Germinal center (tissue), 1 donor: ENCODE measurements at places on chromosomes 7 and 10.

GRCh38 chr10:110216240-110216639 lies 8.8 kb downstream of the MXI1 start:
- DNase-seq = no peak

DNA sequence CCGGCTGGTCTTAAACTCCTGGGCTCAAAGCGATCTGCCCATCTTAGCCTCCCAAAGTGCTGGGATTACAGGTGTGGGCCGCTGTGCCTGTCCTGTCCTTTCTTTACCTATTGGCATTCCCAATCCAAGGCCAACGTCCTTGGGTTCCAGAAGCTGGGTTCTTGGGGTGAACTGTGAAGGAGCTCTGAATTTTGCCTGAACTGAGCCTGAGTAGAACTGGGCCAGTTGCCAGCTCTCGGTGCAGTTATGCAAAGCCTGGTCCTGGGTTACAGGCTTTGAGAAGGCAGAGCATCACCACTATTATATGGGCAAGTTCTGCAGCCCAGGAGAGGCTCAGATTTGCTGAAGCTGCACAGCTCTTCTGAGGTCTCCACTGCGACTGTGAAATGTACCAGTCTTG lies 24.6 kb upstream of the SH2D4B start:
- DNase-seq = no peak

GRCh38 chr10:69412232-69412790 lies 4.4 kb downstream of the TACR2 start:
- no peak for DNase-seq

DNA sequence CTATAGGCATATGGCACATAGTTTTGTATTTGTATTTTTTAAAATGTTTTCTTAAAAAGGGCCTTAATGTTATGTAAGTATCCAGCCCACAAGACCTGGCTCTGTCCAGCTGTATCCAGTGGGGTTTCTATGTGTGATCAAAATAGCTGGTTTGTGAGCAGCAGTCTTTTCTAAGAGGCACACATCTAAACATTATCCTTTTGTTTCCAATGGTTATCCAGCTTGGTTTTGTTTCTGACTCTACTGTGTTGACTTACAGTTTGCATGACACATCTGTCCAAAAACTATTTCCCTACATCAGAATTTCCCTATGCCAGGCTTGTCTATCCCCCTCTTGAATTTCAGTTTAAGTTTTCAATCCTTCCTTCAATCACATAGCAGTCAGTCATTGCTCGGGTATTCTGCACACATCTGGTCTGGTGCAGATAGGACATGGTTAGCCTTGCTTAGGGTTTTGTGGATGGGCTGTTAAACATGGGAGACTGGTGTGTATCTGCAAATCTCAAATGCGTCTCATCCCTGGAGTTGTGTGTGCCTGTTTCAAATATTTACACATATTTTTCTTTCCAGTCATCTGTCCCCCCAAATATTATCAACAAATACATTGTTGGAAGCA lies 104.2 kb downstream of the SAMD9 start:
- no peak for DNase-seq

DNA sequence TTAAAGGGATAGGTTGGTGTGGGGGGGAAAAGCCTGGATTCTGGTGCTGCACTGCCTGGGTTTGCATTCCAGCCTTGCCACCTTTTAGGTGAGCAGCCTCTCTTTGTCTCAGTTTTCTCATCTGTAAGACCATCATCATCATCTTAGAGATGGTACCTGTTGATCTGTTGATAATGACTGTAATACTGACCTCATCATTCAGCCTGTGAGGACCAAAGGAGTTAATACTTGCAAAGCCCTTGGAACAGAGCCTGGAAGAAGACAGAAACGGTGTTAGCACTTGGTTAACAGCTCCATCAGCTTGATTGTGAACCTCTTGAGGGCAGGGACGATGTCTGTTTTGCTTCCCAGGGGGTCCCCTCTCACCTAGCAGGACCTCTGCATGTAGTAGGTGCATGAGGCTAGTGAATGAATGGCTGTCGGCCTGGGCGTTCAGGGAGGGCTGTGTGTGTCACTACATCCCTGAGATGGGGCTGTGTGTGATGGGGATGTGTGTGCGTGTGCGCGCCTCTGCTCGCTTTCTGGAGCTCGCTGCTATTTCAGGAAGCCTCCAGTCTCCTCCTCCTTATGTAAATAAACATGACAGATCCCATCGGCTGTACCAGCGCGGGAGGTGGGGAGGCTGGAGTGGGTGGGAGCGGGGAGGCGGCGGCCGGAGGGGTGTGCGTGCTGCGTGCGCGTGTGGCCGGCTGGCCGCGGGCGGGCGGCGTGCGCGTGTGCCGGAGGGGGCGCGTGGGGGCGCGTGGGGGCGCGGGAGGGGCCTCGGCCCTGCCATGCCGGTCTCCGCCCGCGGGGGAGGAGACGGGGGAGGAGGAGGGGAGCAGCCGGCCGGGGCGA lies 61.2 kb downstream of the NEURL1 start:
- no peak for DNase-seq

DNA sequence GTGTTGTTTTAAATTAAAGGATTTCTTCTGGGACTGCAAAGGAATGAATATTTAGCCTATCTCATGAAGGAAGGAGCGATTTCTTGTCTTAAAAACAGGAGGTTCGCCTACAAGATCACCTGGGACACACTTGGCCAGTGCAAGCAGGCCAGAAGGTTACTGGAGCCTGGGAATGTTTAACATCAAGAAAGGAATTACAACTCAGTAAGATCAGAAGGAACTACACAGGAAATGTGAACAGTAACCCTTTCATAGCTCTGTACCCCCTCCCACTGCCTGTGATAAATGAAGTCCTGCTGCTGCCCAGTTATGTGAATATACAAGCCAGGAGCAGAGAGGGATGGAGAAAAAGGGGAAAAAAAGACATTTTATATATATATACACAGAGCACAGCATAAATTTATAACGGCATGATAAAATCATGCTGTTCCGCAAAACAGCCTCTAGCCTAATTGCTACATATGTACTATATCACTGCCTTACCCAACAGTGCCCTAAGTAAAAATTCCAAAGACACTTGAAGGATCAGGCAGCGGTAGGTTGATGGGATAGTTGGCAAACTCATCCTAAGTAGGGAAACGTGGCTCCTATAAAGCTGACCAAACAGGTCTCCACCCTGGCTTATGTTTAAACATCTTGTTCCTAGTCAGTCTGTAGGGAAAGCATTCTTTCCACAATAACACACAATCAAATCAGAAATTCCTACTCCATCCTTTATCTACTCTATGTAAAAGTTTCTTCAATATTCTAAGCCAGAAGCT lies 63.8 kb downstream of the ZNF438 start:
- DNase-seq = no peak

- no peak for DNase-seq
Observed at GRCh38 chr10:56722912-56723311, 361.9 kb upstream of the ZWINT start.

DNA sequence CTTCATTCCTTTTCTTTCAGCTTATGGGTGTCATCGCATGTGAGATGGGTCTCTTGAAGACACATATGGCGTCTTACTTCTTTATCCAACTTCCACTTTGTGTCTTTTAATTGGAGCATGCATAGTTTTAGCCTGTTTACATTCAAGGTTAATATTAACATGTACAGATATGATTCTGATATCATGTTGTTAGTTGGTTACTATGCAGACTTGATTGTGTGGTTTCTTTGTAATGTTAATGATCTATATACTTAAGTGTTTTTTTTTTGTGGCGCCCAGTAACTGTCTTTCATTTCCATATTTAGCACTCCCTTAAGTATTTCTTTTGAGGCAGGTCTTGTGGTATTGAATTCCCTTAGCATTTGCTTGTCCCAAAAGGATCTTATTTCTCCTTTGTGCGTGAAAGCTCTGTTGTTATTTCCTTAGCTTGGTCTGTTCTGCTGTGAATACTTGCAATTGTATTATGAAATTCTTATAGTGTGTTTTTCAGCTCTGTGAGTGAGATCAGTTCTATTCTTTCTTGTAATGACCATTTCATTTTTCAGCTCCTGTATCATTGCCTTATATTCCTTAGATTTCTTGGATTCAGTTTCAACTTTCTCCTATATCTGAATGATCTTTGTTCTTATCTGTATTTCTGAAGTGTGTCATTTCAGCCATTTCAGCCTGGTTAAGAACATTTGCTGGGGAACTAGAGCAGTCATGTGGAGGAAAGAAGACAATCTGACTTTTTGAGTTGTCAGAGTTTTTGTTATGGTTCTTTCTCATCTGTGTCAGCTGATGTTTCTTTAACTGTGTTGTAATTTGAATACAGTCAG lies 88.4 kb downstream of the ABCA13 start:
- no peak for DNase-seq

DNA sequence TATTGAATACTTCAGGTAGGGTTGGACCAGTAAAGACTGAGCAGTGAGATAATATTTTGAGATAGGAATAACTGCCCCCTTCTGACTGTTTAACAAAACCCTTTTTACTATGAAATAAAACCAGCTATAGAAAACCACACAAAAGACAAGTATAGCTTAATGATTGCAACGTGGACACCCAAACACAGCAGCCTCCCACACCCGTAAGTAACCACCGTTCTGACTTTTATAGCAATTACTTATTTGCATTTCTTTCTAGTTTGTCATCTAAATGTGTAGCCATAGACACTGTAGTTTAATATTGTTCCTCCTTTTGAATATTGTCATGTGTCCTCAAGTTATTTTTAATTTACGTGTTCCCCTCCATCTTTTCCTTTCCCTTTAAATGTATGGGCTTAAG lies 42.9 kb upstream of the SYPL1 start:
- DNase-seq = peak; percentile 56

- DNase-seq = no peak
Observed at GRCh38 chr7:115352375-115352774, 430.5 kb downstream of the MDFIC start.

DNA sequence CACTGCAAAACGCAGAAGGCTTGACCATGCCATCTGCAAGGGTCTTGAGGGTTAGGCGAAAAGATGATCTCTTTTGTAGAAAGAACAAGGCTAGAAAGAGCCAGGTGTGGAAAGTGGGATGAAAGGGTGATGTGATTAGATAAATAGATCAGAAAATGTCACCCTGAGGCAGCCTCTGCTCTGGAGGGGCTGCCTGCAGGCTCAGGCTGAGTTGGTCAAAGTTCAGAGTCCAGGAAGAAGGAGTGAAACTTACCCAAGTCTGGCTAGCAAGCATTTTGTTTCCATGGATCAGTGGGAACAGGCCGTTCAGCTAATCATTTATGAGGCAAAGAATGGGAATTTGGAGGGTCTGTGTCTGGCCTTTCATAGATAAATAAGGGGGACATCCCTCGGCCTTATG lies 79.7 kb downstream of the RGS10 start:
- no peak for DNase-seq

DNA sequence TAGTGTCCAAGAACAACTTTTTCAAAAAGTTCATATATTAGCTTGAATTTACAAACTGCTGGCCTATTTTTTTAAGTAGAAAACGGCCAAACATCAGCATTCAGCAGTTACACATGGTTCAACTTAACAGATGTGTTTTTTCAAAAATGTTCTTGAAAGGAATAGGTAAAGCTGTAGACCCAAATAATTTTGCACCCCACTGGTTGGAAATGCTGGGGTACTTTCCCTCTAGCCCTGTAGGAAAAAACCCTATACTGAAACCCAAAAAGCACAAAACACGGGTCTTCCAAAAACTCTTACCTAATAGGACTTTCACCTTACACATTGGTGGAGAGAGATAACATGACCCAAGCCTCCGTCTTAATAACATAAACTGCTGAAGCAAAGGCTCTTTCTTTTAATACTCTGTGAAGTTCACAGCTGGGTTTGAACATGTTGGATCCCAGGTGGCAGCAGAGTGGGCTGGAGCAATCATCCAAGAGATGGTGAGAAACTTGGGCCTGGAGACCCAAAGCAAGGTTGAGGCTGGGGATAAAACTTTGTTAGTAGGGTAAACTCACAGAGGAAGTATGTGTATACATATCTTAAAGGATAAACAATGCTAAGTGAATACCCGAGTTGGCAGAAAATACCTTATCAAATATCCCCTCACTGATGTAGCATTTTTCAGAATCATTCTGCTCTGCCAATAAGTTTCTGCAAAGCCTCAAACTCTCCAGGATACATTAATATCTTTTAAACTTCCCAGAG lies 629 bp upstream of the DNAJC9 start:
- no peak for DNase-seq

DNA sequence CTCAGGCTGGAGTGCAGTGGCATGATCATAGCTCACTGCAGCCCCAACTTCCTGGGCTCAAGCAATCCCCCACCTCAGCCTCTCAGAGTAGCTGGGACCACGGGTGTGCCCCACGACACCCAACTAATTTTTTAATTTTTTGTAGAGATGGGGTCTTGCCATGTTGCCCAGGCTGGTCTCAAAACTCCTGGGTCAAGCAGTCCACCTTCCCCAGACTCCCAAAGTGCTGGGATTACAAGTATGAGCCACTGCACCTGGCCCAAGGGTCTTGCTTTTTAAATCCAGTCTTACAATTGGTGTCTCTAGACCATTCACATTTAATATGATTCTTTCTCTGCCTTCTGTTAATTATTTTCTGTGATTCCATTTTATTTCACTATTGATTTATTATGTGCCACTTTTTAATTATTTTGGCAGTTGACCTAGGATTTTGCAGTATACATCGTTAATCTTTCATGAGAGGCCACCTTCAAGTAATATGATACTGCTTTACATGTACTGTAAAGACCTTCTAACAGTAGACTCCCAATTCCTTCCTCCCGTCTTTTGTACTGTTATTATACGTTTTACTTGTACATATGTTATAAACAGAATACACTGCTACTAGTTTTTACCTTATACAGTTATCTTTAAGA lies 18.7 kb downstream of the MMP21 start:
- no peak for DNase-seq

DNA sequence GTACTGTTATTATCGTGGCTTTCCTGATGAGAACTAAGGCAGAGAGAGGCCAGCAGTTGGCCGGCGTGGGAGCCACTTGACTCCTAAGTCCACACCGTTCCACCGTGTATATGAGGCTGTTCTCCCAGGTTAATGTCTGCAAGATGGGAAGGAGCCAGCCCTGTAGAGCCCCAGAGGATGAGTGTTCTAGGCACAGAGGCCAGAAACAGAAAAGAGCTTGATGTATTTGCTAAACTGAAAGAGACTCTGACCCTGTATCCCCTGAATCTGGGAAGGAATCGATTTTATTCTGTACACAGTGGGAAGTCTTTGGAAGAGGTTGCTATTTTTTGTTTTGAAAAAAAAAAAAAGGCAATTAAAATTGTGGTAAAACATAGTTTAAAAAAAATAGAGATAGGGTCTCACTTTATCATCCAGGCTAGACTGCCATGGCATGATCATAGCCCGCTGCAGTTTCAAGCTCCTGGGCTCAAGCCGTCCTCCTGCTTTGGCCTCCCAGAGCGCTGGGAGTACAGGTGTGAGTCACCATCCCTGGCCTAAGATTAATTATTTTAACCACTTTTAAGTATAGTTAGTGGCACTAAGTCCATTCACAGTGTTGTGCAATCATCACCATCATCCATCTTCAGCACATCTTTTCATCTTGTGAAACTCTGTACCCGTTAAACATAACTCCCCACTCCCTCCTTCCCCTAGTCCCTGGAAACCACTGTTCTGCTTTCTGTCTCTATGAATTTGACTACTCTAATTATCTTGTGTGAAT lies 348.8 kb downstream of the SDK1 start:
- DNase-seq = no peak
